HAP-1 (cell line): ENCODE measurements at places on chromosomes 3 and 15.
A peak's percentile ranks its signal among the peaks of the same experiment; 100 is the strongest.

DNA sequence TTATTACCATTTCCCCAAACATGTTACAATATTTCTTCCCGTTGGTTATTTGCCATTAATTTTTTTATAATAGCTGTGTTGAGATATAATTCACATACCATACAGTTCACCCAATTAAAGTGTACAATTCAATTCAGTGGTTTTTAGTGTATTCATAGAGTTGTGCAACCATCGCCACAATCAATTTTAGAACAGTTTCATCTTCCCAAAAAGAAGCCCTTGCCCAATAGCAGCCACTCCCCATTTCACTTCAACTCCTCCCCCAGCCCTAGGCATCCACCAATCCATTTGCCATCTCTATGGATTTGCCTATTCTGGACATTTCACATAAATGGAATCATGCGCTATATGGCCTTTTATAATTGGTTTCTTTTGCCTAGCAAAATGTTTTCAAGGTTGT lies 225.1 kb downstream of the EPHB1 start:
- DNase-seq, result no peak

DNA sequence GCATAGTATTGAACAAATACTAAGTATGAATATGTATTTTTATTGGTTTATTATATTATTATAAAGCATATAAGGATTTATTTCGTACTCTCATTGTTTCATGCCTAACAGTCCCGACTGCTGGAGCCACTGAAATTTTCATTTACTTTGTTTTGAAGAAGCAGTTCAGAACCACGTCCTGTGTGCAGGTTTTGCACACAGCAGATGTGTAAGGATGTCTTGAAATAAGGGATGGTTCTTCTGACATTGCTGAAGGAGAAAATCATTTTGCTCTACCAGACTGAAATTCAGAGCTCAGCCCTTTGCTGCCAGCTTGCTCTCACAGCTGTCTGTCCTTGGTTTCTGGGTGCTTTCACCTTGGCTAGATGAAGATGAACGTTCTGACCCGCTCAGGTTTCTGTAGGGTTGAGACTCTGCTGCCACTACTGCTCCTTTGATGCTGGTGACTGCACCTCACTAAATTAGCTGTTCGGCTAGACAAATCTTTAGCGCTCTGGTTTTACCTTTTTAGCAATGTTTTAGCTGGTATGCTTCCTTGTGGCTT lies 54.2 kb downstream of the UBE2E1 start:
- DNase-seq, result no peak

- DNase-seq, result no peak
These were observed 891 bp upstream of the DMXL2 start for GRCh38 chr15:51623386-51623938.

DNA sequence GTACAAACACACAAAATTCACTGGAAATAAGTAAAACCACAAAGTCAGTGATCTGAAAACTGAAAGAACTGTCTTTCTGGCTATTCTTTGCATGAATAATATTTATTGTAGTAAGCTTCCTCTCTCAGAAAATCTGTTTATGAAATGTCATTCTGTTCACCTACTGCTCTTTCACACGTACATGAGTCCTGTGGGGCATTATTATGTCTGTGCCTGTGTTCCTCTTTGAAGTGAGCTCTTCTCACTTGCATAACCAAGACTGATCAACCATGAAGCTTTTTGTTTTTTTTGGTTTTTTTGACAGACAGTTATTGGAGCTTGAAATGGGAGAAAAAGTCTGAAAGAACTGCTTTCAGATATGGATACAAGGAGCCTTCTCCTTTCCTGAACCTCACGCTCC lies 195.8 kb downstream of the PLCH1 start:
- DNase-seq, result no peak

DNA sequence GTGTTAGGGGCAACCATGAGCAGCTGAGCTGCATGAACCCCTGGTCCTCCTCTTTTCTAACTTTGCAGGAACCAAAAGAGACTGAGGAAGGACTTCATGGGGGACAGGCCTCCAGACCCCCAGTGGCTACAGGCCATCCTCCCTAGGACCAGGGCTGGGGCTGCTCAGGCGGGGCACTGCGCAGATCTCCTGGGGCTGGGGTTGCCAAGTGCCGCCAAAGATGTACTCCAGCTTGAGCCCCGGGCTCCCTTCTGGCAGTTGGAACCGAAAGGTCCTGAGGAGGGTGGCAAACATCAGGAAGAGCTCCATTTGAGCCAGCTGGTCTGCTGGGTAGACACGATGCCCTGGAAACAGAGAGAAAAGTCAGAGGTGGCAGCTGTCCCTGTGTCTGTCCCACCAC lies 11.1 kb upstream of the PARL start:
- no peak for DNase-seq

- DNase-seq, result no peak
These were observed 46.5 kb upstream of the LIMD1 start for GRCh38 chr3:45547764-45548680.

DNA sequence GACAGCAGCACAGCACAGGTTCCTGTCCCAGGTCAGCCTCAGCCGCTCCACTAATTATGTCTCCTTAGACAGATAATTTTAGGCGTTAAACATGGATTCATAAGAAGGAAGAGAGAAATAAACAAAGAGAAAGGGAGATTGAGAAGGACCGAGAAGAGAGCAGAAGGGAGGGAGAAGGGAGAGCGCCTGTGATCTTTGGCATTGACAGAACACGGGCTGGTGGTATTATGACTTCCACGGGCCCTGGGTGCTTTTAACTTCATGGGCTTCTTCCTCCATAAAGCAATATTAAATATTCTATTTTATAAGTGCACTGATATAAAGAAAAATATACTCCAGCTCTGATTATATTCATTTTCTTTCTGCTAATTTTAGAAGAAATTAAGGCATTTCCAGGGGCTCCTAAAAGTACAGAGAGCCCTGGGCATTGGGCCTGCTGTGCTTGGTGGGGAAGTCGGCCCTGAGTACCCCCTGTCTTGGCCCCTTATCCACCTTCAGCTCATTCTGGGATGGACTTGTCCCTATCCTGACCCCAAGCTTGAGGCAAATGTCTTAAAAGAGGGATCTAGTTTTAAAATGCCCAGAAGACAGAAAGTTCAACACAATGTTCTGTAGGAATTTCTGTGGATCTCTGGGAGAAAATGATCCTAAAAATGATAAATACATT lies 135.3 kb downstream of the MEX3B start:
- no peak for DNase-seq

- DNase-seq, result peak; percentile 90
These were observed 3.7 kb upstream of the SOX2 start for GRCh38 chr3:181707980-181708379.

DNA sequence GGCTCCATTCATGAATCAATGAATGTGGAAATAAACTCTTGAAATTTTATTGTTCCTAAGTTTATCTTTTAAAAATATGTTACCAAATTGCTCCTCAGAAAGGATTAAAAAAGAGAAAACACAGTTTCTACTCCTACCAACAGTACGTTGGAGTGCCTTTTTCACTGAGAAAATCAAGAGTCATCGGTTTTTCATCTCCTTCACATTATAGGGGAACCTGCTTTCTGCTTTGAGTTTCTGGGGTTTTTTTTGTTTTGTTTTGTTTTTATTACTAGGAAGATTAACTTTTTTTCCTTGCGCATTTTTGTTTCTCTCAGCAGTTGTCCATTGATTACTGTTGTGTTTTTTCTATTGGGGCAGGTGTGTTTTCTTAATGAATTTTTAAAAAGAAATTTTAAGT lies 3.5 kb downstream of the ARL13B start:
- no peak for DNase-seq

GRCh38 chr3:155019575-155019974 lies 60.5 kb upstream of the MME start:
- DNase-seq, result peak; percentile 65

GRCh38 chr15:89002281-89002761 lies 85.9 kb upstream of the ABHD2 start:
- no peak for DNase-seq

DNA sequence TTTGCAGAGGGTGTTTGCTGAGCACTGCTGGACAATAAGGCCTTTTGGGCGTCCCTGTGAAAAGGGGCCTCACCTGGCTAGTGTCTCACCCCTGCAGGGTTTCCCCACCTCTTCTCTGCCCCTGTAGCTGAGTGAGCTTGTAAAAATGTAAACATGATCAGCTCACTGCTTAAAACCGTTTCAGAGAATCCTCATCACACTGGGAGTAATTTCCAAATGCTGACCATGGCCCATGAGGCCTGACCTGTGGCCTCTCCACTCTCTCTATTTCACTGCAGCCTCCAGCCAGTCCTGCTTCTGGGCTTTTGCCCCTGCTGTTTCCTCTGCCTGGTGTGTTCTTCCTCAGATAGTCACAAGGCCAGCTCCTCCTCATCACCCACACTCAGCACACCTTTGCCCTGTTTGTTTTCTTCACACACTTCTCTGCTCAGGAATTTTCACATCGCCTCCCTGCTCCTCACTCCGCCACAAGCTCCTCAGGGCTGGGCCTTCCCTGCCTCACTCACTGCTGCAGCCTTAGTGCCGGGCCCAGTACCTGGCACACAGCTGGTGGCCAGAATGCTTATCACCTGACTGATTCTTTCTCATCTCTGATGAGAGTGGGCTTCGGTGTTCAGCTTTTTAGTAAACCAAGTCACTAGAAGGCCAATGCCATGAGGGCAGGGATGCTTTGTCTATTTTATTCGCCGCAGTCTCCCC lies 79.3 kb upstream of the SEC13 start:
- no peak for DNase-seq

- no peak for DNase-seq
These were observed 55.0 kb upstream of the HRH1 start for GRCh38 chr3:11099306-11099705.

- no peak for DNase-seq
These were observed 120.1 kb downstream of the GALK2 start for GRCh38 chr15:49290191-49290590.

DNA sequence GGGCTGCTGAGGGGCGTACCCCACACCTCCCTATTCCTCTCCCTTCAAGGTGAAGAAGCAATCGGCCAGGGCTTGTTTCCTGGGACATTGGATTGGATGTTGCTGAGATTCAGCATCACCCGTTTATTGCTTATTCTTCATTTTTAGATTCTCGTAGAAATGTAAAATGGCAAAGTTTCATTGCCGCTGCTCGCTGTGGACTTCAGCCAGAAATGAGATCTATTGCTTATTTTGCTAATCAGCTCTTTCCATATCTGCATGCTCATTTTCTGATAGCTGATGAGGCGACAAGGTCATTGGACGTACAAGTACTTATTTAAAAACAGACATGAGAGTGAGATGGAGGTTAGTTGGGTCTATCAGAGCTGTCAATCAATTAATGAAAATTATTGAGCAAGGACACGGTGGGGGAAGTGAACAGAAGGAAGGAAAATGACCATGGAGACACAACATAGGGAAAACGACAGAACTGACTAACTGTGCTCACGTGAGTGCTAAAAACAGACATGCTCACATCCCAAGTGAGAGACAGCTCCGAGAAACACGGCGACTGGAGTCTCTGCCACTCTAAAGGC lies 471.2 kb downstream of the NR2F2 start:
- no peak for DNase-seq

DNA sequence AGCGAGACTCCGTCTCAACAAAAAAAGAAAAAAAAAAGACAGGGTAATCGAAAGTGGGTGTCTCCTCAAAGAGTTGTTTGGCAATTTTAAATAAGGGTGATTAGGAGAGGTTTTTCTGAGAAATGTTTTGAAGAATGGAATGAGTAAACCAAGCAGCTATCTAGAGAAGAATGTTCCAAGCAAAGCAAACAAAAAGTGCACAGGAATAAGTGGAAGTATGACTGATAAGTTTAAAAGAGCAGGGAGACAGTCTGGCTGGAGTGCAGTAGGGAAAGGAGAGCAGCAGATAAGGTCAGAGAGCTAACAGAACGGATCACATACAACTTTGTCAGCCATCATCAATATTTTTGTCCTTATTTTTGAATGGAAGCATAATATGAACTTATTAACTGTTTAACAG lies 853.5 kb downstream of the TUSC7 start:
- no peak for DNase-seq

- peak; percentile 15 for DNase-seq
These were observed 37.0 kb upstream of the CDCP1 start for GRCh38 chr3:45182915-45183871.

DNA sequence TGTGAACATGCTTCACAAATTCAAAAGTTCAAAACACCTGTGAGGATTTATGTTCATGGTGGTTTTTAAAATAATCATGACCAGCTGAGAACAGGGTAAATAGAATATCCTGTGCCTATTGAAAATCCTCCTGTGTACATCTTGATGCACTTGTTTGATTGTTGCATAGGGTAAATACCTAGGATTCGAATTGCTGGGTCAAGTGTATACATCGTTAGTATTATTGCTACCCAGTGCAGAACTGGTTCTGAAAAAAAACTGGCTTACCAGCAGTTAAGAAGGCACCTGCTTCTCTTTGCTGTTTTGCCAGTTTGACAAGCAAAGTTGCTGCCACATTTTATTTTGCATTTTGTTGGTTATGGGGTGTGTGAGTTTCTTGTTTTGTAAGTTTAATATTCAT lies 272.6 kb downstream of the CLSTN2 start:
- no peak for DNase-seq

DNA sequence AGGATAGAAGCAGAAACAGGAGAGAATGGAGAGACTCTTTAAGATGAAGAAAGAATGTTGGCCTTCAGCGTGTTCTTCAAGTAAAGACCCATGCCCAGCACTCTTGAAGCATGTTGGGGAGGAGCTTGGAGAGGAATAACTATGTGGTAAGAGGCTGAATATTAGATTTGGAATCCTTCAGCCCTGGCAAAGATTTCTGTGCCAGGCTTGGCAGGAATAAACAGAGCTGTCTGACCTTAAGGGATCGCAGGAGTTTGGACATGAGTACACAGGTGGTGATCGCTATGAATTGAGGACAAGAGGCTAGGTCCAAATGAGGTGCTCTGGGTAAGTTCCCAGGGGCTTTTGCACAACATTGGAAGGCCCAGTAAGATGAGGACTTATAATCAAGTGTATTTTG lies 132.6 kb upstream of the TBL1XR1 start:
- DNase-seq, result no peak

- no peak for DNase-seq
These were observed 387.1 kb upstream of the NECTIN3 start for GRCh38 chr3:110684466-110684865.
